Head of caudate nucleus (tissue), 42 donors: ENCODE measurements at places on chromosomes 4 and X.

GRCh38 chr4:38011511-38012162 lies 51.4 kb downstream of the PTTG2 start:
- no peak for DNase-seq

GRCh38 chr4:70530997-70531396 lies 12.6 kb downstream of the AMTN start:
- no peak for DNase-seq

GRCh38 chr4:155745984-155746383 lies 12.8 kb upstream of the GUCY1B1 start:
- no peak for DNase-seq

DNA sequence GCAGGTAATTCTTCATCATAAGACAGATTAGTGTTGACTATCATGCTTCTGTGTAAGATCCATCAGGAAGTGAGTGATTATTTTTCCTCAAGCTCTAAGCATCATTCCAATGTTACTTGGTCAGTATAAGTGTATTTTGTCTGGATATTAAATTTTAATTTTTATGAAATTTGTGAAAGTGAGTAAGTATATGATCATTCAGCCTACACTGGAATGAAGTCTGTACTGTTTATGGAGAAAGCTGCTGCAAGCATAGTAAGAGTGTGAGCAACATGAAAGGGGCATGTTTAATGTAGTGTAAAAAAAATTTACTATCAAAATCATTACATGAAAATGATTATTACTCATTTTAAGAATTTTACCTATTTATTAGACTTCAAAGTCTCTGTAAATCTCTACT lies 84.8 kb downstream of the IL15 start:
- DNase-seq = no peak

- DNase-seq = no peak
Measured at GRCh38 chr4:110245577-110245976, 47.2 kb upstream of the ELOVL6 start.

DNA sequence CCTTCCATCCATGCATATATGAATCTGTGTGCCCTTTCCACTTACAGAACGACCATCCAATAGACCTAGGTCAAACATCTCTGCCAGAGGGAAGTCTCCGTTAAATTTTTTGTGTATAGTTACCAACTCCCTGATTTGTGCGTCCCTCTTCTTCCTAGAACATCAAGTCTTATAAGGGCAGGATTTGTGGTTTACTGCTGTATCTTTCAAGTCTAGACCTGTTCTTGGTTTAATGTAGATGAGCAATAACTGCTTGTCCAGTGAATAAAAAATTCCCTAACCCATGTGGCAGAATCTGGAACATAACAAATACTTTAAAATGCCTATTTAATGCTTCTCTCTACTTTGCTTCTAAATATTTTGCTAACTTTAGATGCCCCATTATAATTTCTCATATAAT lies 988.8 kb downstream of the RAPGEF2 start:
- DNase-seq = no peak
